ENCODE measurements at places on chromosomes 7 and 10.

GRCh38 chr7:39507866-39508551 lies 58.2 kb upstream of the YAE1 start:
- DNase-seq: no peak

DNA sequence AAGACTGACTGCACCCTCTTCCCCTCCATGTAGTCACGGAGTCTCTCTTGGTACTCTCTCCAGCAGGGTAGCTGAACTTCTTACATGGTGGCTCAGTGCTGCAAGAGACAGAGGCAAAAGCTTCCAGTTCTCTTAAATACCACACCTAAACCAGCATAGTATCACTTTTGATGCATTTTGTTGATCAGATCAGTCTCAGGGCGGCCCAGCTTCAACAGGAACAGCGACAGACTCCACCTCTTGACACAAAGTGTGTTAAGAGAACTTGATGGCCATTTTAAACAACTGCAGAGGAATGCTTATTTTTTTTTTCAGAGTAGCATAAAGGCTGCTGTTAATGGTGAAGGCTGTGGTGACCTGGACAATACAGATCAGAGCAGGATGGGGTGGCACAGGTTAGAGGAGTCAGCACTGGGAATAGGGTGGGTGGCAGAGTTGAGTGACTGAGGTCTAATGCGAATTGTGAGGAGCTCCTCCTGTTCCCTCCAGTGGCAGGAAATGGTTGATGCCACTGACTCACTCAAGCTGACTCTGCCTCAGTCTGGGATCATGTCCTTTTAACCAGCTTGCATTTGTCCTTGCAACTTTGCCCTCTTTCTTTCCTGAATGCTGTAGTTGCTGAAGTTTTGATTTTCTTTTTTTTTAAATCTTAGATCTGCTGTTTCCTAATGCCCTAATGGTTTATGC lies 17.3 kb downstream of the MGAM start:
- DNase-seq: no peak

DNA sequence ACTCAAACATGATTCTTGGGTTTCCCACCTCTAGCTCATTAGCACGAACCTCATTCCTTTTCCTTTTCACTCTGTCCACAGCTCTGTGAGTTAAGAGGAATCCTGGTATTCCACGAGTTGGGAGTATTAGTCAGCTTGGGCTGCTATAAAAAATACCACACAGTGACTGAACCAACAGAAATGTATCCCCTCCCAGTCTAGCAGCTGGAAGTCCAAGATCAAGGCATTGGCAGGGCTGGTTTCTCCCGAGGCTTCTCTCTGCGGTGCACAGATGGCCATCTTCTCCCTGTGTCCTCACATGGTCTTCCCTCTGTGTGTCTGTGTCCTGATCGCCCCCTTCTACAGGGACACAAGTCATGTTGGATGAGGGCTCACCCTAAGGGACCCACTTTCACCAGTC lies 261.6 kb downstream of the TNS3 start:
- no peak for DNase-seq

DNA sequence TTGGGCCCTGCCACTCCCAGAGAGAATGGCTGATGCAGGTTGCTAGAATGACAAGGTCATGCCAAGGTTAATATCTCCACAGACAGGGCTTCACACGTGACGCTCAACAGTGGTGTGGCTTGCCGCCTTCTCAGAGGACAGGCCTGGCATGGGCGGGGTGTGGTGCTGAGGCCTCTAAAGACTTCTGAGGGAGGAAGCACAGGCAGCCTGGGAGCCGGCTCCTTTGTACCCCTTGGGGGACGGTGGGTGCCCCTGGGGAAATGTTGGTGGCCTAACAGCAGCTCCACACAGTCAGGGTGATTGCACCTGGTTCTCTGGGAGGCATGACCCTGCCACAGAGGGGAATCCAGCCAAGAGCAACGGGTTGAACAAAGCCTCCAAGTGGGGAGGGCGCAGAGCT lies 115.1 kb downstream of the PKD1L1 start:
- no peak for DNase-seq

GRCh38 chr7:31857172-31857571 lies 170.2 kb downstream of the PPP1R17 start:
- no peak for DNase-seq

DNA sequence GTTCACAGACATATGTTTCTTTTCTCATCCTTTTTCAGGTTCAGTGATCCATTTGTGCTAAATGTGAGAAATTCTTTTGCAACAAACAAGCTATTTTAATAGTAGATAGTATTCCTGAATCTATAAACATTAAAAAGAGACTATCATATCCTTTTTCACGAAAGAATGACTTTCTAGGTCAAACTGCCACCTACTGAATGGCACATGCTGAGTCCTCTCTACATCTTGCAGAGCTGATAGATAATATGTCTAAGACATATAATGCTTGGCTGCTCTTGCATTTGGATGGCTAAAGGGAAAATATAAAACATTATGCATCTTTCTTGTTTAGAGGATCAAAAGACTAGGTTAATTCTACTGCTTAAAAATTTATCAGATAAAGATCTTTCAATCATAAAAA lies 114.1 kb upstream of the SLC26A5 start:
- no peak for DNase-seq

- no peak for DNase-seq
These were observed 15.8 kb upstream of the OPALIN start for GRCh38 chr10:96374639-96374984.

DNA sequence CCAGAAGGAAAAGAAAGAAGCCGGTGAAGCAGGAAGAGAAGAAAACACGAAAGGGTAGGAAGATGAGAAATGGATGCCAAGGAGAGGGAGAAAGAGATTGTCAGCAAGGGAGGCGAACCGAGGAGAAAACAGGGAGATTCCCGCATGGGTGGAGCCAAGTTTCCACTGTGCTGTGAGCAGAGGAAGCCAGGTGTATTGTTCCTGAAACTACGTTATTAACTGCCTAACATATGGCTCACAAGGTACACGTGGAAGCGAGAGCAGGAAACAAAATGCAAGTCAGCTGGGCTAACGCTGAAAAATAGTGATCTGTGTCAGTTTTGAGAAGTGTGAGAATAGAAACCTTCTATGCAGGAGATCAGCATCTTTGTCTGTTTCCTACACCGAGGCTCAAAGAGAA lies 20.4 kb upstream of the HIPK2 start:
- no peak for DNase-seq

DNA sequence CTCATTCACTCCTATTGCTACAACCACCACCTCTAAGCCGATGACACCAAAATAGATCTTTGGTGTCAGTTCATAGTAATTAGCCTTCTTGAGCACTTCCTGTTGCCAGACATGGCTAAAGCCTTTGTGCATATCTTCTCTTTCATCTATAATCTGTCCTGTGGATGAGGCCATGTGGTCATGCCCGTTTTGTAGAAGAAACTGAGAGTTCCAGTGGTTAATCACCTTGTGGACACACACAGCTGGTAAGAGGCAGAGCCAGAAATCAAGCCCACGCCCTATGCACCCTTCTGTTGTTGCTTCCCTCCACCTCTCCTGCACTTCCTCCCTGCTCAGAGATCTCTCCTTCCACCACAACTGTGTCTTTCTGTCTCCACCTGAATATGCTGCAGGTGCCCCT lies 285.1 kb upstream of the PFKP start:
- no peak for DNase-seq

- DNase-seq: no peak
These were observed 388.5 kb downstream of the DPP6 start for GRCh38 chr7:154440651-154441050.

Data from stimulated activated CD8-positive, alpha-beta memory T cell treated with anti-CD3 and anti-CD28 coated beads, Interleukin-12 subunit alpha, Interleukin-12 subunit beta, amount 100 ng/mL, for 1 hour (primary cell).